COR-L47 (cell line): ENCODE measurements at places on chromosomes 5 and 9.

GRCh38 chr9:38117651-38118050, 48.6 kb upstream of the SHB start:
- no peak for DNase-seq

- no peak for DNase-seq
Observed at GRCh38 chr5:163916861-163917260, 411.4 kb downstream of the MAT2B start.

DNA sequence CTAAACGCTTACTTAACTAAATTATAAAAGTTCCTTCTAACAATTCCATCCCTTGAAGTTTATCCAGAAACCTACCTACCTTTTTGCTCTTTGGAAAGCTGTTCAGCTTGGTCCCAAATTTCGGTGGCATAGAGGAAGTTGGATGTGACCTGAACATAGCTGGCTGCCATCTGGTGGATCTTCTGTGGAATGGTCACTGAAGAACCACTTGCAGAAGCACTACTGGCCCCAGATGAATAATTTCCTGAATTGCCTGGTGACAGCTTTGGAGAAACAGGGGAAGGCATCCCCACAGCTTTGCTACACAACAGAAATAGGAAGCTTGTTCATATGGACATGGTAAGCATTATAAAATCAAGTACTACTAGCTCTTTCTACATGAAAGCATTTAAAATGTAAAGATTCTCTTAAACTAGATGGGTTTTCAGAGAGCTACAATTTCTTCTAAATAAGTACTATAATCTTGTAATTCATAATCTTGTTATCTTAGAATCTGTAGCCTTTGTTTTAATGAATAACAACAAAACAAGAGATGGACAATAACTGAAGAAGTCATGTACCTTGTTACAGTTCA, 9.9 kb downstream of the LEAP2 start:
- peak; percentile 65 for DNase-seq

DNA sequence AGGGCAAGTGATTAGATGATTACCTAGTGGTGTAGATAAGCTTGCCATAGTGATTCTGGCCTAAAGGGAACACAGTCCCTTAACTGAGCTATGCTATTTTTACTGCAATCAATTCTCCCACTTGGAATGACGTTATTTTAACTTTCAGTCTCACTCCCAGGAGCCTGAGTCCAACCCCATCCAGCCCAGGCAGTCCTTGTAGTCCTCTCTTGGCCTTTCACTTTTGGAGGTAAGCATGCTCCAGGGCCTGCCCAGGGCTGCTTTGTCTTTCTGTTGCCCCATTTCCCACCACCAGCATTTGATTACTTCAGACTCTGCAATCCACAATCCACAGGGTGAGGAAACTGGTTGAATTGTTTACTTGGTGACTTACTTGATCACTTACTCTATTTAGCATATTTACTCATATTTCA, 233.0 kb downstream of the CD180 start:
- DNase-seq: no peak

GRCh38 chr9:23769307-23769935, 56.6 kb downstream of the ELAVL2 start:
- no peak for DNase-seq

- DNase-seq: no peak
Observed at GRCh38 chr5:107199756-107200155, 471.0 kb downstream of the EFNA5 start.

- no peak for DNase-seq
Observed at GRCh38 chr9:114117614-114117995, 18.5 kb upstream of the KIF12 start.

DNA sequence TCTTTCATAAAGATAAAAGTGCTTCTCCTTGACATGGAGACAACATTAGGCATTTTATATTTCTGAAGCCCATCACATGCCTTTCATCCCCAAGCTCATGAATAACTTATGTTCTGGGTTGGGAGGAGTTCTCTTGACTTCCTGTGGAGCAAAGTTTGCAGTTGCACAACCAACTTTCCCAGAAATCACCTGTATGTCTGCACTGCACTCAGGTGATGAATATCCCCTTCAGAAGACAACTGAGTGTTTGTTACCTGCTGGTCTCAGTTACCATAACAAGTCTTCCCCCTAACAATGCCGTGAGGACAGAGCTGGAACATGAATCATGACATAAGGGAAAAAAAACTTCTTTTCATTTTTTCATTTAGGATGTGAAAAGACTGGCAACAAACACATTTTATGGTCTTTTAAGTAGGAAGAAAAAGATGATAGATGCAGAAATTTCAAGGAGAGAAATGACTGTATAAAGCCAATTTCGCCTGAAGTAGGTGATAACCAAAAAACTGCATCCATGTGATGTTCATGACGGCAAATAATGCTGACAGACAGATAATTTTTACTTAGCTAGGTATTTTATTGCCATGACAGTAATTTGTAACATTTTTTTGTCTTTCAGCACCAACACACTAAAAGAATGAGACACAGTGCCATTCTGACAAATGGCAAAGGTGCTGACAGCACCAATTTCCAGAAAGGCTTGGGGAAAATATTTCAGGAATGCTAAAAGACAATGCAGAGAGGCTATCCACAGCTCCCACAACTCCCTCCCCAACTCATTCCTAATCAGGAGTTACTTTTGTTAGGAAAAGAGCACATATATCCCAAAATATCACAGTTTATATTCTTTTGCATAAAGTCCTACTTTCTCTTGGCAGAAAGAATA, 656.3 kb downstream of the PRELID2 start:
- no peak for DNase-seq

DNA sequence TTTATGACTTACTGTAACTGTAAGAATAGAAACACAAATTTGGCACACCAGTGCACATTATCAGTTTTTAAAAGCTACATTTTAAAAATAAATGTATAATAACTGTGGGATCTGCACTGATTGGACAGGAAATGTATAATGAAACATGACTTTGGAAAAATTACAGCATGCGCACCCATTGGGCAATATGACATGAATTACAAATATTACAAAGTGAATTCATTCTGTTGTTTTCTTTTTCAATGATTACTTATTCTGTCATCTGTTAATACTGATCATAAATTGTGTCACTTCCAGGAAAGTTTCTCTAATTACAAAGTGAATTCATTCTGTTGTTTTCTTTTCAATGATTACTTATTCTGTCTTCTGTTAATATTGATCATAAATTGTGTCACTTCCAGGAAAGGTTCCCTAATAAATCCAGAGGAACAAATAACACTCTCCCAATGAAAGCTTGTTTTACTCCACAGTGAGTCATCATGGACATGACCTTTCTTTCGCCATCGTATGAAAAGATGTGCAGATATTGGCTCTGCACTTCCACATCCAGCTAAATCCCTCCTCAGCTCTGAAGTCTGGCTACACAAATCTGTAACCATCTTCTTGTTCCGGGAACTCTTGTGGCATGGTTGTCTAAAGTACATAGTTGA, 297.0 kb upstream of the HAPLN1 start:
- DNase-seq: no peak

GRCh38 chr5:140148508-140148907, 22.8 kb downstream of the IGIP start:
- peak; percentile 39 for DNase-seq

GRCh38 chr9:126965541-126966428, 51.2 kb downstream of the RALGPS1 start:
- DNase-seq: peak; percentile 26

- DNase-seq: no peak
Observed at GRCh38 chr9:137271696-137272076, 5.8 kb upstream of the TOR4A start.

DNA sequence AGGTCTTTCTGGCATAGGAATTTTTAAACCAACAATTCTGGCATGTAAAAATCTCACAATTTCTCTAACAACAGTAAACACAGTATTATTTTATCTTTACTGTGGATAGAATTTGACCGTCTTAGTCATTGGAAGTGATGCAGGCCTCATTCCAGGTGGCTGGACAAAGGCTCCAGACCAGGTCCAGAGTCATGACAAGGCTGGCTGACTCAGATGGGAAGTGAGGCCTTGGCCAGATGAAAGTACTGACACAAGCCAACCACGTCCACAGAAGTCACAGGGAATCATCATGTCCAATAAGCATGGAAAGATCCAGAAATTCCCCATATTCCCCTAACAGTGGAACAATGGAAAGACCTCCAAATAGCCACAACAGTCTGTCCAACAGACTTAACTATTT, 12.4 kb downstream of the SPOCK1 start:
- no peak for DNase-seq

GRCh38 chr5:137342764-137343163, 156.4 kb downstream of the SPOCK1 start:
- DNase-seq: no peak

DNA sequence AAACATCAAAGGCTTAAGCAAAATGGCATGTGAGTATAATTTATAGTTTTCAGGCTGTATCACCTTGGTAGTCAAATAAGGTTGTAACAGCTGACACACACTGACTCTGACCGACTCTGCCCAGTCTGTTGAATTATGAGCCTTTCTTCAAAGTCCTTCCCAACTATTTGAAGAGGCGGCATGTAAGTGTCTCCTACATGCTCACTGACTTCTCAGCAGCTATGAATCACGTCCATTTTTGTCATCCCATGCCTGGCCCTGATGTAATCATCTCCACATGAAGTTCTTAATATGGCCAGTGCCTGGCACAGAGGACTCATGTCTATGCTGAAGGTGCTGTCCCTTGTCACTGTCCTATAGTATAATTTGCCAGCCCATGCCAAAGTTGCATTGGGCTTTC, 5.1 kb upstream of the PTBP3 start:
- no peak for DNase-seq

- DNase-seq: no peak
Observed at GRCh38 chr9:99244344-99245260, 22.5 kb downstream of the SEC61B start.

GRCh38 chr5:111551569-111552275, 39.4 kb upstream of the STARD4 start:
- DNase-seq: no peak

- no peak for DNase-seq
Observed at GRCh38 chr5:83036991-83037575, 40.1 kb downstream of the TMEM167A start.

DNA sequence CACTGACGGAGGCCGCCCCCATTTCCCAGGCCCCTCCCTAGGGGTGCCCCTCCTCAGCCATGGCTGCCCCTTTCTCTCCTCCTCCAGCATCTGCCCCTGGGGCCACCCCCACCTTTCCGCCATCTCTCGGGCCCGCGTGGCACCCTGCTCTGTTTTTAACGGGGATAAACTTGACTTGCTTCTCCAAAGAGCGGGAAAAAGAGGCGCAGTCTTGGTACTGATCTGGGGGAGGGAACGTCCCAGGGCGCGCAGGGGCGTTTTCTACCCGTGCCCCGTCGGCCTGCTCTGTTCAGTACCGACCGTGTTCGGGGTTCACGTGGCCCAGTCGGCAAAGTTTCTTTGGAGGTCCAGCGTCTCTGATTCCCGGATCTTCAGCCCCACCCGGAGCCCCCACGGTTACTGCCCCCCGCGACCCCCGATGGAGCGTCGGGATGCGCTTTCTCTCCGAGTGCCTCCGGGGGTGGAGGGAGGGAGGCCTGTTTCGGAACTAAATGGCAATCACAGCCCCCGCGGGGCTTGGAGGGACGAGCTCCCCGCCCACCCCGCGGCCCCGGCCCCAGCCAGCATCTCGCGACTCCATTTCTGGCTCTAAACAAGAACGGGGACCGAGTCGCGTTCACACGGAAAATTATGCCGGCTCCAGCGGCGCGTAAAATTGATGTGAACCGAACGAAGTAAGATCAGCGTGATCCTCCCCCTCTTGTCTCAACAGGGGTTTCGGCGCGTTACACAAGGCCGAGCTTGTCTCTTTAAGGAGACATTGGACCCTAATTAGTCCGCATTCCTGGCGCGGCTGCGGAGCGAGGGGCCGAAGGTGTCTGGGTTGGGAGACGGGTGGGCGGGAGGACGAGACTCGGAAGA, 1.1 kb upstream of the TLE4 start:
- peak; percentile 52 for DNase-seq

DNA sequence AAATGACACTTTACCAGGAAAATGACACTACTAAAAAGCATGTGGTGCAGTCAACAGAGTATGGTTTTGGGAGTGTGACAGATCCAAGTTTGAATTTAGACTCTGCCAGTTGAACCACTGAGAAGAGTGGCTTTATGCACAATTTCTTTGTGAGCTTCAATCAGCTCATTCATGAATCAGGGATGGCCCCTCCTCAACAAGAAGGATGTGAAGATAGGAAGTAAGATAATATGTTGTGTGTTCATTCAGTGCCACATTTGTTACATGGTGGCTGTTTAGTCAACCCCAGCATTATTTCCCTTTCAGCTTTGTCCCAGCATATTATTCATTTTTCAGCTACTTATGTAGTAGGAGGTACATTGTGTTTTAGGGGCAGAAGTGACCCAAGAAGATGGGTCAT, 140.1 kb downstream of the TLE4 start:
- DNase-seq: no peak

GRCh38 chr5:33612386-33612785, 171.6 kb downstream of the TARS1 start:
- DNase-seq: no peak

- no peak for DNase-seq
Observed at GRCh38 chr9:78295731-78296130, 1.2 kb upstream of the PSAT1 start.

DNA sequence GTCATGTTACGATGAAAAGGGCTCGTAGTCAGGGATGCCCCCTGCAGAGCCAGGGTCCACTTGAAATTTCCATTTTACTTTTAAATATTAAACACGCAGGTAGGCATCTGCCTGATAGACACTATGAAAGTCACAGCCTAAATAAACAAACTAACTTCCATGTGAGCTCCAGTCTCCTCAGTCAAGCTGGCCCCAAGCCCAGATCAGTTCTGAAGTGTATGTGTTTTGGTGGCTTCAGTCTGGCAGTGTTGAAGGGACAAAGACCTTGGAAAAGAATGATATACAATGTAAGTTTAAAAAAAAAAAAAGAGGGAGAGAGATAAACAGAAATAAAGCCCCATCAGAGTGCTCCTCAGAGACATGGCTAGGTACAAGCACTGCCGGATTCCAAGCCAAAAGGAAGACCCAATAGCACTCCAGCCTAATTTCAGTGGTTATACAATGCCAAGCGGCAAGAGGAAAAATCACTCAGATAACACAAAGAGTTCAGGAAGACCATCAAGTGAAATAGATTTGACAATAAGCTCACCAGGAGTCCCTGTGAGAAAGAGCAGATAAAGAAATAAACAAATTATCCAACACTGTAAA, 181.0 kb downstream of the BNC2 start:
- DNase-seq: peak; percentile 81

- no peak for DNase-seq
Observed at GRCh38 chr9:11149065-11149464, 536.3 kb upstream of the PTPRD start.

- no peak for DNase-seq
Observed at GRCh38 chr5:55327281-55327680, 19.5 kb downstream of the MTREX start.

DNA sequence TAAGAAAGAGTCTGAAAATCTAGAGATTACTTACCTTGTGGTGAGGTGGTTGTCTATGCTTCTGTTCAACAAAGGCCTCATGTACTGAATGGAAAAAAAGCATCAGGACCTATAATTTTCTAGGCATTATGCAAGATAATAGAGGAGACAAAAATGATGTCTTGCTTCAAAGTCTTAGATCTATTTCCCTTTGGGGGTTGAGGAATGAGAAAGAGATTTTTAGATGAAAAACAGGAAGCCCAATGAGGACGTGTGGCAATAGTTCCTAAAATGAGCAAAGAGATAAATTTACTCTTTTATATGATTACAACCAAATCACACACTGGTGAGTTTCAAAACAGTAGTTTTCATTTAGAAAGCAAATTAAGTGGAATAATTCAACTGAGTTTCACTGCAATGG, 99.5 kb downstream of the GHR start:
- DNase-seq: no peak

- no peak for DNase-seq
Observed at GRCh38 chr5:7976411-7977190, 107.7 kb downstream of the MTRR start.

- DNase-seq: no peak
Observed at GRCh38 chr5:77767301-77767700, 8.8 kb downstream of the TBCA start.
